ENCODE measurements at places on chromosomes 2 and 18.

GRCh38 chr2:238382381-238382781, 44.3 kb upstream of the ASB1 start:
- no peak for DNase-seq

DNA sequence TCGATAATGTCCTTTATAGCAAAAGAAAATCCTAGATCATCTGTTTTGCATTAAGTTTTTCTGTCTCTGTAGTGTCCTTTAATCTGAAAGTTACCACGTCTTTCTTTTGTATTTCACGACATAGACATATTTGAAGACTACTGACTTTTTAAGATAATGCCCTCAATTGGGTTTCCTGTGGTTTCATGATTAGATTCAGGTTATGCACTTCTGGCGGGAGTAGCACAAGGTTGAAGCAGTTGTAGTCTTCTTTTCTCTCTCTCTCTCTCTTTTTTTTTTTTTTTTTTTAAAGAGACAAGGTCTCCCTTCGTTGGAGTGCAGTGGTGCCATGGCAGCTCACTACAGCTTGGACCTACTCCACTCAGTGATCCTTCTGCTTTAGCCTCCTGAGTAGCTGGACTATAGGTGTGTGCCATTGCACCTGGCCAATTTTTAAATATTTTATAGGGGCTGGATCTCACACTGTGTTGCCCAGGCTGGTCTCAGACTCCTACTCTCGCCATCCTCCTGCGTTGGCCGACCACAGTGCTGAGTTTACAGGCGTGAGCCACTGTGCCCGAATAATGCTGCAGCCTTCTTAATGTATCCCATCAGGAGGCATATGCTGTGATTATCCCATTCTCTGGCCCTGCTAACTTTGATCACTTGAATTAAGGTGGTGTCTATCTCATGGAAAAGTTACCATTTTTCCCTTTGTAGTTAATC, 3.9 kb downstream of the INPP4A start:
- DNase-seq = no peak

DNA sequence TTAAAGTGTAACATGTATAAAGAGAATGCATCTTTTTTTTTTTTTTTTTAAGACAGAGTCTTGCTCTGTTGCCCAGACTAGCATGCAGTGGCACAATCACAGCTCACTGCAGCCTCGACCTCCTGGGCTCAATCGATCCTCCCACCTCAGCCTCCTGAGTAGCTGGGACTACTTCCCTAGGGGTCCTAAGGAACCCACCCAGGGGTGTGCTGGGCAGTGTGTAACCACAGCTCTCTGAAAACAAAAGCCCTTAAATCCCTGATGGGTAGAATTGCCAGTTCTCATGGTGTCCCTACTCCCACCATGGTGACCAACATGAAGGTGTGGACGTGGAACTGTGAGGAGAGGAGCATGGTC, 105.6 kb upstream of the ST3GAL5 start:
- peak; percentile 38 for DNase-seq

GRCh38 chr2:64738026-64738425, 84.3 kb upstream of the SERTAD2 start:
- no peak for DNase-seq

- no peak for DNase-seq
These were observed 992.3 kb upstream of the FANCL start for GRCh38 chr2:59233448-59233847.

DNA sequence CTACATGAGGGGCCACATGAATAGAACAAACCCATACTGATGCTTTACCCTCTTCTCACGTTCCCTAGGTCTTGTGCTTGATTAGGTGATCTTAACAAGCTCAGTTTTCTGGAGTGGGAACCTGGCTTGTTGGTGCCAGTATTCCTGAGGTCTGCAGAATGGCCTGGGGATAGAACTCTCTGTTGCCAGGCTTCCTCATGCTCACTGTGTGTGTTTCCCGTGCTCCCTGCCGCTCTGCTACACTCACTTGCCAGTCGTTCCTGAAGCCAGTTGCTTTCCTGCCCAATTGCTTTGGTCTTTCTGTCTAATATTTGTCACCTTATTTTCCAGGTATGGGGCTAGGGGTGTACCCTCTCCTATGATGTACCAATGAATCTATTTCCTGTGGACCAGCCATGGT, 2111.5 kb upstream of the PIK3C3 start:
- DNase-seq = no peak

GRCh38 chr2:182824767-182825158, 41.7 kb downstream of the FRZB start:
- no peak for DNase-seq

DNA sequence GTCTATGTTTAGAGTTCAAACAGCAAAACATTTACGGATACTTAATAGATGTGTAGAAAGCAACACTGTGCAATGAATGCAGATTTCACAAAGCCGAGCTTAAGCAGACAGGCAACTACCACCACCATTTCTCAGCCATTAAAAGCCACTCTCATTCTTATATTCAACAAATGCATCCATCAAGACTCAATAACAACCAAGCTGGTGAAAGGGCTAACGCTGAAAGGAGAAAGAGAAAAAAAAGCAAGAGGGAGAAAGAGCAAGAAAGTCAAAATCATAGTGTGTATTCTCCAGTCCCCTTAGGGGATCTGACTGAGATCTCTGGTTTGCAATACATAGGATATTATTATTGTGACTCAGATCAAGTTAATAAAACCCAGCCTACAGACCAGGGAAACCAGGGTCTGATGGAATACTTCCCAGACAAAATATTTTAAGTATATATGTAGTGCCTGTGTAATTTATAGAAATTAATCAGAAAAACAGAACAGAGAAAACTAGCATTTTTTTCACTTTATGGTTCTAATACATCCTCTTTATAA, 14.1 kb downstream of the SATB2 start:
- no peak for DNase-seq

GRCh38 chr2:29601872-29602271, 319.5 kb downstream of the ALK start:
- DNase-seq = no peak

DNA sequence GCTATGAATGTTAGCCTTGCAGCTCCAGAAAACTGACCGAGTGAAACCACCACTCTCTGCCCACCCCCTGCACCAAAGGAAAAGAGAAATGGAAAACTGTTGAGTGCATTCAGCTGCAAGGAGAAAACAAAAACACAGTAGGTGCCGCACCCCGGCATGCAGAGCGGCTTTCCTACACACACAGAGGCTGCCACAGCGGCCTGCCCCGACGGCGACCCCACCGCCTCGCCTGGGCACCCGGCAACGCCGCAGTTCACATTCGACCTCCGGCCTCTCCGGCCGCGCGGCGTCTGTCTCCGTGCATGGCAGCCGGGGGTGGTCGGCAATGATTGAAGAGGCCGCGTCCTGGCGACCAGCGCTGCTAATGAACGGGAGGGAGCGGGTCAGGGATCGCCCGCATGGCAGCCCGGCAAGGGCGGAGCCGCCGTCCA, 417.1 kb upstream of the SALL3 start:
- no peak for DNase-seq

- no peak for DNase-seq
These were observed 34.4 kb downstream of the ACYP2 start for GRCh38 chr2:54149638-54150441.

GRCh38 chr2:117763804-117764203, 50.7 kb upstream of the DDX18 start:
- no peak for DNase-seq

GRCh38 chr2:103808814-103809213, 1045.1 kb upstream of the POU3F3 start:
- DNase-seq = no peak

GRCh38 chr2:10254373-10255188, 48.1 kb upstream of the HPCAL1 start:
- no peak for DNase-seq

GRCh38 chr2:144516411-144516980, 3.4 kb downstream of the ZEB2 start:
- no peak for DNase-seq

DNA sequence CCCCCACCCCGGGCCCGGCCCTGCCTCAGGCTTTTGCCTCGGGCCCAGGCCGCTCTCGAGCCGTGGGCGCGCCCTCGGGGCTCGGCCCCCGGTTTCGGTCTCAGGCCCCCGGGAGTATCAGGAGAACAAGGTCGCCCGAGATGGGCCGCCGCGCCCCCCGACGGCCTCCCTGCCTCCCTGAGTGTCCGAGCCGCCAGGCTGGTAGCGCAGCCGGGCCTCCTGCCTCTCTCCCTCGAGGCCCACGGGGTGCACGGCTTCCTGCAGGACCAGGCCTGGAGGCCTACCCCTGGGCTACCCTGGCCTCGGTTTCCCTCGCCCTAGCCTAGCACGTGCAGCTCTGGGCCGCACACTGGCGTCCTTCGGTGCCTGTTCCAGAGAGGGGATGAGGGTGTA, 8.4 kb downstream of the GBX2 start:
- no peak for DNase-seq

DNA sequence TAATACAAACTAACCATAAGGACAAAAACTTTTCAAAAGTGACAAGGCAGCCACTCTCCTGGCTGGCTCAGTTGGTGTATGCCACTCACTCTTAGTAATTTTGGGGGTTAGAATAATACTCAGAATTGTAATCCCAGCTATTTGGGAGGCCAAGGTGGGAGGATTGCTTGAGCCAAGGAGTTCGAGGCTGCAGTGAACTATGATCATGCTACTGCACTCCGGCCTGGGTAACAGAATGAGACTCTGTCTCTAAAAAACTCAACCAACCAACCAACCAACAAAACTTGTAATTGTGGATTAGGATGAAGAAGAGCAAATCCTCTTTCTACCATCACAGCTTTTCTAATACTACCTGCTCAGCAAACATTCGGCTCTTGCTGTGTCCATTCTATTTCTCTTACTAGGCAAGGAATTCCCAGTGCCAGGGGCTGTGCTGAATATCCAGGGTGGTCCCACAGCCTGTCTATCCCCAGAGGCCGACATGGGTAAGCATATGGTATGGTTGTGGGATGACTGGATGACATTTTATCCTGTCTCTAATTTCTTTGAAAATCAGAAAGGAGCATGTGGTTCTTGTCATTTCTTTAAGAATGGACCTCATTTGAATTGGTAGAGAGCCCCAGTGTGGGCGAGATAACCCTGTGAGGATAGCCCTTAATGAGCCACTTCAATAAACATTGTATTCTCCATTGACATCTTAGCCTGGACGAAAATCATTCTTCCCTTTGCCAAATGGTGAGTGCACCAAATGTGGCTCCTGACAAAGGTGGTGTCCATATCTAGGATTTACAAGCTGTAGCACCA, 220.1 kb downstream of the MYCN start:
- peak; percentile 27 for DNase-seq

DNA sequence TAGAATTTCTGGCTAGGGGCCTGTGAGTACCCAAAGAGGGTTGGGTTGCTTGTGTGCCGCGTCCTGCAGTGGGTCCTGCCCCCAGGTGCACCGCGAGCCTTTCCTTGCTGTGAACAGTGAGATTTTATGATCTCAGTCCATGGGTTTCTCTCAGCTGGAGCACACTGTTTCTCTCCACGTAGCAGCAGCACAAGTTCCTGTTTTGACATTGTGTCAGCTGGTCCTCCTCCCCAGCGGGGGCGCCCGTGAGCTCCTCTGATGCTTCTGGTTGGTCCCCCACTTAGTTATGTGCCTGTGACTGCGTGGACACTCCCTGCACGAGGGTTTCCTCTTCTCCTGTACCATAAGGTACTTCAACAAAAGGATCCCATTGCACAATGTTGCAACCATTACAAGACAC, 29.8 kb downstream of the TSHZ1 start:
- no peak for DNase-seq

- no peak for DNase-seq
These were observed 93.4 kb downstream of the PARD3B start for GRCh38 chr2:204638471-204639194.

DNA sequence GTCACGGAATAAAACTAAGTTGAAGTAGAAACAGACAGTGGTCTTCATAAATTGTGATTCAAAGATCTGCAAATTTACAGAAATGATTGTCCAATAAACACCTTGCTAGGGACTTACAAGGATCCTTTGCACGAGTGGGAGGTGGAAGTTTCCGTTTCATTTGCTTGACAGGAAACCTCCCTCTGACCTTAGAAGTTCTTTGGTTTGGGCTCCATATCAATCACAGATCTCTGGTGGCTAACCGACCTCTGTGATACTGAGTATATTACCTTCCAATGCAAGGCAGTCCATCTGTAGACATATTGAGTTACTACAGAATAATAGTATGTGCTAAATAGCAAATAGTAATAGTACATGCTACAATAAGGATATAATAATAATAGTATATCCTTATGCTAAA, 33.7 kb upstream of the RNF152 start:
- DNase-seq = no peak

DNA sequence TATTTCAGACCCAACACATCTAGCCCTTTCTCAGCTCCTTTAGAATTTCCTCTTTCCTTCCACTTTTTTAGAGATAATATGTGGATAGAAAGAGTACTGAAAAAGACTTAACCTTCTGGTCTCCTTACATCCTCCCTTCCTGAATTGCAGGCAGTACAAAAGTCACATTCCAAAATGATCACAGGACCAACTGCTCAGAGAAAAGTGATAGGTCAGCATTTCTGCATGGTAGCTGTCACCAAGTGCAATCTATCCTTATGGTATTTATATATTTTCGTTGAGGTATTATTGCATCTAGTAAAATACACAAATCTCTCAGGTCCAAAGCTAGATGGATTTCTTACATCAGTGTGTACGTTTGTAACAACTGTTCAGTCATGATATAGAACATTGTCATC, 427.5 kb downstream of the LPIN1 start:
- DNase-seq = no peak

DNA sequence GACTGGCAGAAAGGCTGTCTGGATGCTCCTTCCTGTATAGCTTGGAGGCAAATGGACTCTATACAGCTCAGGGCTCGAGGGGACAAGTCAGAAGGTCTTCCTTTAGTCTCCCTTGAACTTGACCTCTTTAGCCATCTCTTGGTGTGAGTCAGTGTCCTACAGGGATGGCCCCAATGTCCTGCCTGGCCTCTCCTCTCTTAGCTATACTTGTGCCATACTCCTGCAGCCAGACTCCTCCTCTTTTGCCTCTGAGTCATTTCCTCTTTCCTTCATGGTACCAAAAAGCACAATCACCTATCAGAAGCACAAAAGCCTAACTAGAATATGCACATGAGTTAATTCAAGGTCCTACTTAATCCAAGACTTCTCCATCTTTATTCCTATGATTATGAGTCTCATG, 112.7 kb downstream of the XRCC5 start:
- DNase-seq = no peak

DNA sequence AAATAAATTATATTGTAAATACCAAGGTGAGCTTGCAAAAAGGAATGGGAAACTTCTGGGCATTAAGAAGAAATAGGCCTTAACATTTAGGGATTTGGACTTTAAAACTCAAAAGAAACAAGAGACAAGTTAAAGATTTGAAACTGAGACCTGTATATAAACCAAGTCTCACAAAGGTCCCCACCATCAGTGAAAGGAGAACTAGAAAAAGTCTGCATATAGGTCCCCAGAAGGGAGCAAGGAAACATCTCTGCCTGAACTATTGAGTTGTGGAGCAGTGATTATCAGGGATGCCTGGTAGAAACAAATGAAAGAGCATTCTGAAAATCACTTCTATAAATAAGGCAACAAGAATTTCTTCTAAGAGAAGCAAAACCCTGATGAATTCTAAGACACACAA, 30.5 kb upstream of the ITGAV start:
- no peak for DNase-seq

DNA sequence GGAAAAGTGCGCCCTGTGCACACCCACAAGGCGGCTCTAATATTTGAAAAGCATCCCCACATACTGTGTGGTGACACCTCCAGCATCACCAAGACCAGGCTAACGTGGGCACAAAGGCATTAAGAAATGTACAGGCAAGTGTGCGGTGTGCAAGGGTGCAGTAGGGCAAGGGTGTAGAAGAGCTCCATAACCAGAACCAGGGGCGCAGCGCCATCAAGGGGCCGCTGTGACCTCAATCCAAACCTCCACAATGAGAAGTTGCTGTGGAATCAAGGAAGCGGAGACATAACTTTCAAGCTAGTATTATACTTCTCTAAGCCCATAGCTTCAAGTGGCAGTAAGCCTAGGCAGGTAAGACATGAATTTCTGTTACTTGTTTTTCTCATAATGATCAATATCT, 13.0 kb downstream of the L3MBTL4 start:
- DNase-seq = no peak
